ENCODE measurements at places on chromosomes 2 and 18.

- DNase-seq: no peak
Observed at GRCh38 chr2:12320991-12321641, 395.6 kb upstream of the TRIB2 start.

GRCh38 chr2:74930811-74931486, 27.5 kb upstream of the POLE4 start:
- no peak for DNase-seq

GRCh38 chr18:27728659-27729058, 448.3 kb downstream of the CDH2 start:
- no peak for DNase-seq

- peak; percentile 40 for DNase-seq
Observed at GRCh38 chr2:239150125-239151011, 250.5 kb downstream of the HDAC4 start.

DNA sequence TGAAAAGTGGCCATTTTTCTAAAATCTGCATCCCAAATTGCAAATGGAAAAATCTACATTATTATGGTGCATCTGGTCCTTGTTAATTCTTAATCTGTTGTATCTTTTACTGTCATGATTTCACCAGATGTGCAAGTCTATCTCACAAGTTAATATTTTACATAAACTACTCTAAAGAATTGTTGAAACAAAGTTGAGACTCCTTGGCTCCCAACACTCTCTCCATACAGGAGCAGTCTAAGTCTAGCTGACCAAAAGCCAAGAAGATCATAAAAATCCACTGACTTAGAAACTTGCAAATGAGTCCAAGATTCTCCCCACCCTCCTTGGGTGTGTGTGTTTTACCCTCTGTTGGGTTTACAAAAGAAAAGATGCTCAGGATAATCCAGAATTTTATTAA, 85.1 kb downstream of the NCKAP5 start:
- DNase-seq: no peak

DNA sequence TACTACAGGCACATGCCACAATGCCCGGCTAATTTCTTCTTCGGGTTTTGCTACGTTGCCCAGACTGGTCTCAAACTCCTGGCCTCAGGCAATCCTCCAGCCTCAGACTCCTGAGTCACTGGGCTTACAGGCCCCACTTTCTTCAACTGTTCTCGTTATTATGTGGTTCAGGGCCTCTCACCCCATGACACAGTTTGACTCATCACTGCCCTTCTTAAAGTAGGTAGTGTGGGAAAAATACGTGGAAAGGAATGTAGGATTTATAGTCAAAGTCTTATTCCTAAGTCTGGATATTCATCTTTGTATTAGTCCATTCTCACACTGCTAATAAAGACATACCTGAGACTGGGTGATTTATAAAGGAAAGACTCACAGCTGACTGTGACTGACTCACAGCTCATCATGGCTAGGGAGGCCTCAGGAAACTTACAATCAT, 19.4 kb downstream of the CENPA start:
- no peak for DNase-seq

GRCh38 chr18:41391616-41392595, 563.1 kb upstream of the PIK3C3 start:
- no peak for DNase-seq

DNA sequence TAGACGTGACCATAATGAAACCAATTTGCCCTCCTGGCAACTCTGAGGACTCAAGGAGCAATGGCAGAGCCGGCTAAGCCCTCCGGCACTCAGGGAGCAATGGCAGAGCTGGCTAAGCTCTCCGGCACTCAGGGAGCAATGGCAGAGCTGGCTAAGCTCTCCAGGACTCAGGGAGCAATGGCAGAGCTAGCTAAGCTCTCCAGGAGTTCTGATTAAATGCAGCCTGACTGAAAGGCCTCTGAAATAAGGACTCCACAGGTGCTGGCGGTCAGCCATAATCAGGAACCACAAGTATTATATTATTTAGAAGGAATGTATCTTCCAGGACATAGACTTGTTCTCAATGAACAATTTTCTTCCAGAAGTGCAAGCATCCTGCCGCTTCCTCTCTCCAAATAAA, 65.2 kb downstream of the C2orf76 start:
- DNase-seq: no peak

GRCh38 chr18:48785091-48785614, 165.6 kb downstream of the SMAD7 start:
- peak; percentile 28 for DNase-seq

GRCh38 chr18:37270038-37270665, 295.4 kb downstream of the CELF4 start:
- peak; percentile 5 for DNase-seq

DNA sequence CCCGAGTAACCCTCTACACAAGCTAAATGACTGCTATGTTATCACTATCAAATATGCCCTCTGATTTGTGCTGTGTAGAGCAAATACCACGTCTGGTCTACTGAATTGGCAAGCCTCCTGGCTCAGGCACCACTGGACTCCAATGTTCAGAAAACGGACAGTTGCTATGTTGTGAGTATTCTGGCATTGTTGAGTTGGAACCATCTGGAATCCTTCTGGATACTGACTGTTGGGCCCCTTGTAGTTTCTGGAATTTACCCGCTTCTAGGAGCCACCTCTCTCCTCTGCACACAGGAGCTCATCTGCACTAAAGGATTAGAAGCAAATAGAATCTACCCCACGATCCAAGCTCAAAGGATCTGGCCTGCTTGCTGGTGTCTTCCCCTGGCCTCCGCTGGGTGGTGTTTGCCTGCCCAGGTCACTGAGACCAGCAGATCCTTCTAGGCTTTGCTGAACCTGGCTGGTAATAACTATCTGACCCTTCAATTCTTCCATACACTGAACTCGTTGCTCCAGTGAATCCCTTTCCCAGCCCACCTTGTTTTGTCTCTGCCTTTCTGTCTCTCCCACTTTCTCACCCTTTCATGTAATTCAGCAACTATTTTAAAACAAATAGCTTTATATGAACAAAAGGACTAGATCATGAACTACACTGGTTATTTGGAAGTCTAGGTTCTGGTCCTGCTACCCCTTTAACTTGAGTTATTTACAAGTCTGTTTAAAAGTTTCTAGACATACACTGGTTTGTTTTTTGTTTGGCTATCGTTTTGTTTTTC, 2.1 kb upstream of the HAAO start:
- no peak for DNase-seq

DNA sequence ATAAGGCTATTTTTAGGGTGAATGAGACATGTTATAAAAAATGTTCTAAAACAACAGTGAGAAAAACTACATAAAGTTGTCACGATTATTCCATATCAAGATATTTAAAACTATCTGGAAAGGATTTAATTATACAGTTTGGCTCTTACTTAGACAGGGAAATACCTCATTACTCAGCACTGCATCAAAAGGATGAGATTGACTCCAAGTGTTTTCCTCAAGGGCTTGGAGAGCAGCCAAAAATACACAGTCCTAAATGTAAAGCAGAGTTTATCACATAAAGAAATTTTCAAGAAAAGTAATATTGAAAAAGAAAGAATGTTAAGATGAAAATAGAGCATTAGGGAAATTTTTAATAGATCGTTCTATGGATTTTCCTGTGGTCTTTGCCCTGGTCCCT, 285.5 kb upstream of the NETO1 start:
- no peak for DNase-seq

DNA sequence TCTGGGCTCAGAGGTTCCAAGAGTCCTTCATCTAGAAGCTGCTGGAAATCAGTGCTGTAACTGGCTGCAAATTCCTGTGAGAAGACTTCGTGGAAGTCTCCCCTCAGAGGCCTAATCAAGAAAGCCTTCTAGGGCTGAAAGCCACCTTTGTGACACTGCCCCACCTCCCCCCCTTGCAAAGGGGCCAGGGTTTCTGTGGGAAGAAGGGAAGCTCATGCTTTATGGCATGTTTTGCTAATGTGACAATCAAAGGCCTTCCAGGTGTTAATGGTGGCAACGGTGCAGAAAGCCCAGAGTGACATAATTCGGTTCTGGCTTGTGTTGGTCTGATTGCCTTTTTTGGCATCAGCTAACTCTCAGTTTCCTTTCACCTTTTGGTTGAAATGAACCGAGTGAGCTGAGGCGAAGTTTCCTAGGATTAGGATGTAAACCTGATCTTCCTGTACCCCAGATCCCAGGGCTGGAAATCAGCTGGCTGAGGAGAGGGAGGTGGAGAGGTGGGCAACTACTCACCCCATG, 126.9 kb upstream of the TRIB2 start:
- DNase-seq: no peak

GRCh38 chr2:43032213-43033015, 194.0 kb downstream of the ZFP36L2 start:
- DNase-seq: no peak

GRCh38 chr2:239579081-239579480, 178.3 kb upstream of the HDAC4 start:
- no peak for DNase-seq

DNA sequence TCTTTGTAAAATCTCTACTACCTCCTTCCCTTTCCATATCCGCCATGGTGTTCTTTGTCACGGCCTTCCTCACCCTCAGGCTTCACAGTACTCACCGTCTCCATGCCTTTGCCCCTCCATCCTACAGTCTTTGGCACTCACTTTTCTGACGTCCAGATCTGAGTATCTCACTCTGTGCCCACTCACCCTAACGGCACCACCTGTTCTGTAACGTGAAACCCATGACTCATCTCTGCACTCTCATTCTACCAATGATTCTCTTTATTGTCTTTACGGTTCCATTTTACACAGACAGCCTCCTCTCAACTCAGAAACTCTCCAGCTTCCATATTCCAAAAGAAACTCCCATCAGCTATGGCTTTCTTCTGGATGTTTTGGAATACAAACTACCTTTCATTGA, 56.7 kb downstream of the NETO1 start:
- DNase-seq: no peak

DNA sequence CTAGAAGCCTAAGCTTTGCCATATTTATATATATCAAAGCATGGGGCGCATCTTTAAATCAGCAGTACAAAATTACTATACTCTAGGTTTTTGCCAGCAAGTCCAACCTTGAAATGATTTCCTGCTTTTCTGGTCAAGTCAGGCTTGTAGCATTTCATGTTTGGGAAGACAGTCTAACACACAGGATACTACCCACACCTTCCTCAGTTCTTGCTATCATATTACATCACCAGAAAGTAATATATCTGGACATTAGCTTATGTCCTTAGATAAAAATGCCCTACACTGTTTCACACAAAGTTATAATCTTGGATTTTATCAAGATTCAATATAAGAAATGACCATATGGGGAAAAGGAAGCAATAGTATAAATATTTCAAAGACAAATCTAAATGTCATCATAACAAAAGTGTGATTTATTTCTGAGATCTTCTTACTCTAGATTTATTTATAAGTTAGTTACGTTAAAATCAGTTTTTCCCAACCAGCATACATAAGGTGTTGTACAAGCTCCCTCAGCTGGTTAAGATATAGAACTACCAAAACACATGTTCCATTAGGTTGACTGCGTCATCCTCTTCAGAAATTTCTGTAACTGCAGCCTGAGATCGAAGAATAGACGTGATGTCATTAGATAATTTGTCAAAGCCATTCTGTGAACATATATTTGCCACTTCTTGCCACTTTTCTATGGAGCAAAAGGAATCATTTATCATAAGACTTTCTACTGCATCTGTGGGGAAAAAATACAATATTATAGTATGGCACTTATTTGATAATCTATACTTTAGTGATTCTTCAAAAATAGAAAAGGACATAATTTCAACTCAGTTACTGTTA, 56.6 kb downstream of the CLHC1 start:
- DNase-seq: peak; percentile 63

DNA sequence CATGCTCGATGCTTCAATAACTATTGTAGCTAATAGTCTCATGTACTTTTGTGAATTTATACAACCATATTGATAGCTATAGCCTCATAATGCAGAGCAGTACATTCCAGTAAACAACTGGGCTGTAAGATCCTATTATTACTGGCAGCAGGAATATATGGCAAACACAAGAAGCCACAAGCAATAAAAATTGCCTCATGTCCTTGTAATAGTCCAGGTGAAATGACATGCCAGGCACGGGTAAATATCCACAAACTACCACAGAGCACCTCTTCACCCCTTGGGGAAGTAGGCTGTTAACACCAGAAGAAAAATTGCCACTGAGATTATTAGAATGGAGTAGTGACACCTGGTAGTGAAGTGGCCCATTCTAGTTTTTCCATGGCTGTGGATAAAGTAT, 158.3 kb downstream of the MTX2 start:
- DNase-seq: no peak

GRCh38 chr2:230714136-230714480, 1.5 kb downstream of the CAB39 start:
- peak; percentile 60 for DNase-seq

- DNase-seq: no peak
Observed at GRCh38 chr2:222959358-222959757, 92.6 kb upstream of the KCNE4 start.

DNA sequence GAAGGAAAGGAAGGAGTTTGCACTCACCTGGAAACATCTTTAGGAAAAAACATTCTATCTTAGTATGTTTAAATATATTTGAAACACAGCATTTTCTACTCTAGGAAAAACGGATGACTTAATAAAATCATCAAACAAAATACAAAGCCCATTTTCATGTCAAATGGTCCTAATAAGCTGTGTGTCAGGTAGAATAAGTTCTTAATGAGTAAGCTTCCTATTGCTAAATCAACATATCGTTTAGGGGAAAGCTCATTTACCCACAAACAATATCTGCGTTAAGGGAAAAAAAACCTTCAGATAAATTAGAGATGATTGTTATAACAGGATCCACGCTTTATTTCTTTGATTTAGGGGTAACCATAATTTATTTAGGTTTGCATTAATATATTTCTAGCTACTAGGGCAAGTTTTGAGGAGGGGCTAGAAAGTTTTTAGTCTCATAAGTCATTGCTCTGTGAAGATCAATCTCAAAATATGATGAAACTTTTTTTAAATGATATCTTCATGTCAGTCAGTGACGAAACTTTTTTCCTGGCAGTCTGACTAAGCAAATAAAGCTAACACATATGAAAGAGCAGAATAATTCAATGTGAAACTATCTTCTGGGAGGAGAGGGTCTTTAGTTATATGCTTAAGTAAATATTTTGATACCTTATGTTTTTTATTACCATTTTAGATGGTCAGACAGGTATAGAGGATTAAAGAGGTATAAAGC, 147.1 kb downstream of the WDSUB1 start:
- no peak for DNase-seq

- DNase-seq: no peak
Observed at GRCh38 chr2:165369898-165370296, 99.6 kb upstream of the CSRNP3 start.

DNA sequence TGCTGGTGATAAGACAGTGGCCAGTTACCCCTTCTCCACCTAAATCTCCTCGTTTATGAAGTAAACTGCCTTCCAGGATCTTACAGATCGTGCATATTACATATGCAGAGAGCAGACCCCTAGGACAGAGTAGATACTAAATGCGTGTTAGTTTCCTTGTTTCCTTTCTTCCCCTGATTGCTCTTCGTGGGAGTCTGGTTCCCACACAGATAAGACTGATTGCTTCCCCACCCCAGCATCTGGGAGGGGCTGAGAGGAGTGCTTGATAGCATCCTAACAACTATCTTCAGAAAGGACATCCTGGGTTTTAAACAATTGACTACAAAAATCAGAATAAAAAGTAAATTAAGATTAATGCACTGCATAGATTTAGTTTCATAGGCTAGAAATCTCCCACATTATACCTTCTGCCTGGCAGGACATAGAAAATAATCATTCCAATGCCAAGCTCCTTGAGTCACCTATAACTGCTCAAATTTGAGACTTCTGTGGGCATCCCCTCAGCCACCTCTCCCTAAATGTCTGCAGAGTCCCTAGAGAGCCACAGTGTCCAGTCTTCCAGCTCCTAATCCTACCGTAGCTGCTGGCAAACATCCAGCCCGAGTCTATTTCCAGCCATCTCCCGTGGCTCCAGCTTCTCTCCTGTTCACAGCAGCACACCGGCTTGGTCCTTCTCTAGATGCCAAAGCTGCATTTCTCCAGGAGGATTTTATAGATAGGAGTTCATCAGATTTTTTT, 128.3 kb downstream of the LRRC30 start:
- no peak for DNase-seq

All from CD4-positive, alpha-beta T cell treated with Interleukin-12 subunit alpha and Interleukin-12 subunit beta, for 1 hour (primary cell).